ENCODE measurements at places on chromosomes 1 and 21. TPM values are rescaled to one million over a fixed set of nuclear protein-coding genes. Genes with fewer than 3 reads are reported as not detected.

The ITLN1 gene
- not detected for total RNA-seq

The IL22RA1 gene
- not detected for total RNA-seq

The LENEP gene
- not detected for total RNA-seq

The OR10K2 gene
- not detected for total RNA-seq

The PPIAL4G gene
- total RNA-seq = not detected

The CD84 gene
- 17.6 TPM for total RNA-seq

The HSPA6 gene
- total RNA-seq = 0.75 TPM

The IL19 gene
- not detected for total RNA-seq

The SHISA4 gene
- 0.48 TPM for total RNA-seq

The TMIGD3 gene
- total RNA-seq = not detected

The IRF6 gene
- 0.86 TPM for total RNA-seq

The TCHH gene
- total RNA-seq = 0.17 TPM

The TMEM51 gene
- not detected for total RNA-seq

The AMY1A gene
- total RNA-seq = not detected

The ANKRD45 gene
- not detected for total RNA-seq

The RNU1-2 gene
- total RNA-seq = 907 TPM

The AGT gene
- not detected for total RNA-seq

The ATP8B2 gene
- total RNA-seq = 73.1 TPM

The SPATA21 gene
- not detected for total RNA-seq

The HES3 gene
- not detected for total RNA-seq

The PGLYRP3 gene
- total RNA-seq = not detected

The LCE1C gene
- not detected for total RNA-seq

The POU2F1 gene
- total RNA-seq = 14.0 TPM

The C1orf21 gene
- 4.9 TPM for total RNA-seq

The RHBG gene
- total RNA-seq = not detected

The CD1E gene
- not detected for total RNA-seq

The PM20D1 gene
- total RNA-seq = not detected

The TNNI3K gene
- not detected for total RNA-seq

The HSD3B2 gene
- total RNA-seq = not detected

The MIB2 gene
- total RNA-seq = 41.3 TPM

The CRYZ gene
- 14.3 TPM for total RNA-seq

The GPR153 gene
- total RNA-seq = 0.73 TPM

The TMED5 gene
- 38.1 TPM for total RNA-seq

Data from activated CD8-positive, alpha-beta memory T cell treated with anti-CD3 and anti-CD28 coated beads for 36 hours (primary cell).